NCI-H524 (cell line): ENCODE measurements at places on chromosomes 12 and 14.

DNA sequence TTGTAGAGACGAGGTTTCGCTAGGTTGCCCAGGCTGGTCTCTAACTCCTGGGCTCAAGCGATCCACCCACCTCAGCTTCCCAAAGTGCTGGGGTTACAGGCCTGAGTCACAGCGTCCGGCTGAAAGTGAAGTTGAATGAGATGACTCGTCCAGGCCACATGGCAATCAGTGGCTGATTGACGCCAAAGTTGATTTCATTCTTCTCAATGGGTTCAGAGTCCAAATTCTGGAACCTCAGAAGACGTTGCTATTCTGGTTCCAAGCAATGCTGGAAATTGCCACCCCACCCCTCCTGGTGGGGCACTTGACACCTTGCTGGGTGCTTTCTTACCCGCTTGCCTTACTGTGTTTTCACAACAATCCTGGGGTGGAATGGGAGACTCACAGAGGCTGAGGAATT lies 14.9 kb downstream of the ABCB9 start:
- DNase-seq, result no peak

DNA sequence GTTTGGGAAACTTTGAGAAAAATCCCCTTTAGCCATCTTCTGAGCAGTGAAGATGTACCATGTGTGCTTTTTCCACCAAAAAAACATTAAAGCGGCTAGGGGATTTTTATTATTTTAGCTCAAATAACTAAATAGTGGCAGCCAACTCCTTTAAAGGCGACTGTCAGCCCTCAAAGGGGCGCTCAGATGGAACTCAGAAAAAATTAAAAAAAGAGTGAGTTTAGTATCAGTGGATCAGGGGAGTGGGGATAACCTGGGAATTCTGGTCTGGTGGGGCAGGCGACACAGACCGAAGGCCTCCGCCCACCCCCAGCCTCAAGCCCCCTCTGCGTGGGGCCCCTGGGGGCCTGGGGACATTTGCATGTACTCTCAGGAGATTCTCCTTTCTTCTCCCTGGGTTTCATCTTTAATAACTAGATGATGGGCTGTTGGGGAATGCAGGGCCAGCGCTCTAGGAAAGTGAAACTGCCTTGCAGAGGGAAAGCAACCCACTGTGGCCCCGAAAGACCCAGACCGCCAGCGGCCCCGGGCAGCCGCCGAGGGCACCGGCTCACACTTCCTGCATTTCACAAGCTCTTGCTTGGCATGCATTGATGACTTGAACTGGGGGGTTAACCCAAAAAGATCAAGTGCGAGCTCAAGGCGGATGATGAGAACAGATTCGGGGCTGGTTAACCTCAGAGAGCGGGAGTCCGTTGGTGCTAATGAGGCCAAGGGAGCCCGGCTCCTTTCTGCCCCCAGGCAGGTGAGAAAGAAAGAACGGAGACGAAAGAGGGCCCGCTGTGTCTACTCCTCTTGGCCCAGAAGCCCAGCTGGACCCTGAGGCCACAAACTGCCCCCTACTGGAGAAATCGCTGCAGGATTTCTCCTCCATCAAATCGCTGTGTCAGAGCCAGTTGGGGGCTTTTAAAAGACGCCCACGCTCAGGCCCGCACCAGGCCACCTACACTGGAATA lies 7.3 kb upstream of the BATF start:
- DNase-seq, result no peak

- no peak for DNase-seq
Measured at GRCh38 chr12:66548338-66549049, 130.4 kb downstream of the GRIP1 start.

DNA sequence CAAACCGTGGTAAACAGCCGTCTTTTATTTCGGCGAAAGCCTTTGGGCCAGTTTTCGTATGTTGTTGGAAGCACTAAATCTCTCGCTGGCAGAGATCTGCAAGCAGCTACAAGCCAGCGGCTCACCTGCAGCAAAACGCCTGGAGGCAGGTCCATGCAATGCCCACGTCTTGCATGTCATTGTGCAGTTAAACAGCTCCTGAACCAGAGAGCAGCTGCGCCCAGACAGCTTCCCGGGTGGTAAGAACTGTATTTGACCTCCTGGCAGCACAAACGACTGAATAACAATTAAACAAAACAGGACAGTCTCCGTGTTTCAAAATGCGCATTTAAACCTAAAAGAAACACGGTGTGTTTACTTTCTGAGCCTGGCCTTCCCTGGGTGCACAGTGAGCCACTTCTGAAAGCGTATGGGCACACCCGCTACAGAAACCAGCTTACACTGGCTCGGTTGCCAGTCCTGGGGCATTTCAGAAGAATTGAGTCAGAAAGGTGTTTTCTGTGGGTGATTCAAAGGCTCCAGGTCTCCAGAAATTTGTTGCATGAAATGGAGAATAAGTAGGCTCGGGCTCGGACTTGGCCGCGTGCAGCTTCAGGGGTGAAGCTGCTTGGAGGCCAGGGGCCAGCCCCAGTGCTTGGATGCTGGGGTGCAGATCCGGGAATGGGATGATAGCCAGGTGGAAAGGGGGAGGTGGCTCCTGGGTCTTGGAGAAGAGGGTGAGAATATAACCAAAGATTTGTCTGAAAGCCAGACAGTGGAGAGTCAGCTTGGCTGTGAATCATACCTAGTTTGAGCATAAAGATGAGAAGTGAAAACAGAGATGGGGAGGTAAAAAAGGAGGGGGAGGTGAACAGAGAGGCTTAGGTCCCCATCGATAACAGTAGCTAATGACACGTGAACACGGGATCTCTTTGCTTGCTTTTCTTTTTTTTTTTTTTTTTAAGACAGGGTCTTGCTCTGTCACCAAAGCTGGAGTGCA lies 24.9 kb upstream of the FZD10 start:
- DNase-seq, result no peak

DNA sequence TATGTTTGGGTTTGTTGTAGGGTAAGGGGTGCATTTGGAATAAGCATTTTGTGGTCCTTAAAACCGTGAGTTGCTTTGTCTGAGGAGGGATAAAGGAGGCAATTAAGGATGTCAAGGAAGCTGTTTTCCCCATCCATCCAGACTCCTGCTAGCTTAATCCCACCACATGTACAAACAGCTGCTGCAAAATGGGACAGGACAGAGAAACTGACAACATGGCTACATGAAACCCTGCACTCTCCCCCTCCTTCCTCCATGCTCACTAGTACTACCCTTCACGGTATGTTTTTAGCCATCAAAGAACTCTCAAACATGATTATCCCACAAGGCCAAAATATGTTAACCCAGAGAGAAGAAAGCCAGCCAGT lies 20.6 kb downstream of the ST8SIA1 start:
- peak; percentile 91 for DNase-seq

- no peak for DNase-seq
Measured at GRCh38 chr12:114764510-114764909, 80.5 kb upstream of the TBX3 start.

- no peak for DNase-seq
Measured at GRCh38 chr14:35695647-35696046, 113.4 kb downstream of the RALGAPA1 start.

DNA sequence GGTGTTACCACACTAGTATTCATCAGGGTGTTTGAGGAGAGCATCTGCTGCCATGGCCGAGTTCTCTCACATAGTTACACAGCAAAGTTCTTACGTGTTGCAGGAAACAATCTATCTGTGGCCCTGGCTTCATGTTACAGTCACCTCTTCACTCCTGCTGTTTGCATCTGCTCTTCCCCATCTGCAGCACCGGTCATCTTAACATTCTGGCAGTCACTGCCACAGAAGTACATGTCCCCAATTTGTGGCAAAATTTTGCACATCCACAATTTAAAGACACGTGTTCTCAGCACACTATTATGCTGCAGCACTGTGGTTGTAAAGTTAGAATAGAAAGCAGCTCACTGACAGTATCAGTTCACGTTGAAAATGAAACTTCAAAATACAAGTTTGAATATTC lies 23.2 kb downstream of the MAPK1IP1L start:
- DNase-seq, result peak; percentile 47

- DNase-seq, result no peak
Measured at GRCh38 chr14:94880106-94880505, 110.2 kb upstream of the GSC start.

- no peak for DNase-seq
Measured at GRCh38 chr14:42555365-42555764, 948.7 kb downstream of the LRFN5 start.

GRCh38 chr14:100409651-100410050 lies 86.5 kb downstream of the SLC25A47 start:
- no peak for DNase-seq

GRCh38 chr12:78290606-78291345 lies 460.1 kb downstream of the NAV3 start:
- DNase-seq, result no peak

DNA sequence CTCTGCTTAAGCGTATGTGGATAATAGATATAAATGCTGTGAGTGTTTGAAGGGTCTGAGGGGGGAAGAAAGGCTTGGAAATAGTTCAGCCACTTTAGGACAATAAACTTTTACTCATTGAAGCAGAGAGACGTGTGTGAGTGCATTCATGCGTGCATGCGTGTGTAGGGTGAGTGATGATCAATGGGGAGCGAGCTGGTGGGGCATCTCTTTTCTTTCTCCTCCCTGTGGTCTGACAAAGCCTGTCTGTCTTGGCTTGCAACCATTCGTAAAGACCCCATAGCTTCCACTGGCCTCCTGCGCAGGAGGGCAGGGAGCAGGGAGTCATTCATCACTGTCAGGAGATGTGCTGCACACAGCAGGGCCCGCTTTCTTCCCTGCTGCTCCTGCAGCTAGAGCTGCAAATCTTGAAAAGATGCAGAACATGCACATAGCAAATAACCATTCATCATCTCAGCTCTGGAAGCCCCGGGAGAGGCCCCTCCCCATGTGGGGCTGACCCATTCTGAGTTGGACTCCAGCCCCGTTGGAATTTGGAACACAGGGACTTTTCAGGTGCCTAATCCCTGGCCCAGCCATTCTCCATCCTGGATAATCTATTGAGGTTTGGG lies 223.2 kb downstream of the PPM1H start:
- no peak for DNase-seq

GRCh38 chr12:2486796-2487195 lies 308.0 kb upstream of the FKBP4 start:
- no peak for DNase-seq

DNA sequence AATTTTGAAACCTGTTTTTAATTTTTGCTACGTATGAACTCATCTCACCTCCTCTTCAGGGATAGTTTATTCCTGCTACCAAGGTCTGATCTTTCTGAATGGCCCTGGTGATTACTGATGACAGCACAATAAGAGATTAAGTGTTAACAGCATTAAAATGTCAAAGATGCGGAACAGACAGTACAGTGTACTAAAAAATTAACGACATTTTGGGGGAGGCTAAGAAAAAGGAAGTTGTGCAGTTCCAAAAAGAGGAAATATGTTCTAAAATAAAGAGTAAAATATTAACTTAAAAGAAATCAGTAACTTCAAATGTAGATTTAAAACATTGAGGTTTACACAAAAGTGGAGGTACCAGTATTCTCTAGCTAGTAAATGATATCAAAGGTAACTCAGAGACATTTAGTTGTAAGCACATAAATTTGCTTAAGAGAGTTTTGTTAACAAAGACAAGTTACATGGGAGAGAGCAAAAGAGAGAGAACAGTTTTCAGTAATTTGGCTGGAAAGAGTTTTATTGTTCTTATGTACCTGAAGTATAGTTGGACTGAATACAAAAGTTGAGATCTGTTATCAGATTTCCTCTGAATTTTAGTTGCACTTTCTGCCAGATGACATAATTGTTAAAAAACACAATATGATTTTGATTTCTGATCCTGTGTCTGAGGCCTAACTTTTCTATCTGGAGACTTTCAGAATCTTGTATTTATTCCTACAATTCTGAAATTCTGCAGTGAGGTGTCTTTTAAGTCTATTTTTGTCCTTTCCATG lies 4.2 kb upstream of the CLECL1 start:
- no peak for DNase-seq

- no peak for DNase-seq
Measured at GRCh38 chr12:2528001-2528400, 266.8 kb upstream of the FKBP4 start.

- DNase-seq, result no peak
Measured at GRCh38 chr12:59695379-59695778, 99.5 kb downstream of the SLC16A7 start.

DNA sequence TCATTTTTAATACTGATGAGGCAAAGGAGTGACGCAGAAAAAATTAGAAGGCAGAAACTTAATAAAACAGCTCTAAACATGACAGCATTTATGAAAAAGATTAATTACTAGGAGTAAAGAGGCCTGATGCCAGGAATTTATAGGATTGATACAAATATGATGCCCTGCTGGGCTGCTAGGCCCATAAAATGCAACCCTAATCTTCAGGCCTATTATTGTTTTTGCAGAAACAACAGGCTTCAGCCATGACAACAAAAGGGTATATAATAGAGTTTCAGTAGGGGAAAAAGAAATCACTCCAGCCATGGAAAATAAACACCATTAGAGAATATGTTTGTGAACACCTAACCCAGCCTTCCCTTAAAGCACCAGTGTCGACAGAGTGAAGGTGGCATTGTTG lies 50.6 kb downstream of the OTX2 start:
- DNase-seq, result no peak

GRCh38 chr12:79552192-79552591 lies 138.6 kb downstream of the PAWR start:
- DNase-seq, result no peak

GRCh38 chr12:113244047-113244460 lies 22.8 kb downstream of the TPCN1 start:
- DNase-seq, result no peak

DNA sequence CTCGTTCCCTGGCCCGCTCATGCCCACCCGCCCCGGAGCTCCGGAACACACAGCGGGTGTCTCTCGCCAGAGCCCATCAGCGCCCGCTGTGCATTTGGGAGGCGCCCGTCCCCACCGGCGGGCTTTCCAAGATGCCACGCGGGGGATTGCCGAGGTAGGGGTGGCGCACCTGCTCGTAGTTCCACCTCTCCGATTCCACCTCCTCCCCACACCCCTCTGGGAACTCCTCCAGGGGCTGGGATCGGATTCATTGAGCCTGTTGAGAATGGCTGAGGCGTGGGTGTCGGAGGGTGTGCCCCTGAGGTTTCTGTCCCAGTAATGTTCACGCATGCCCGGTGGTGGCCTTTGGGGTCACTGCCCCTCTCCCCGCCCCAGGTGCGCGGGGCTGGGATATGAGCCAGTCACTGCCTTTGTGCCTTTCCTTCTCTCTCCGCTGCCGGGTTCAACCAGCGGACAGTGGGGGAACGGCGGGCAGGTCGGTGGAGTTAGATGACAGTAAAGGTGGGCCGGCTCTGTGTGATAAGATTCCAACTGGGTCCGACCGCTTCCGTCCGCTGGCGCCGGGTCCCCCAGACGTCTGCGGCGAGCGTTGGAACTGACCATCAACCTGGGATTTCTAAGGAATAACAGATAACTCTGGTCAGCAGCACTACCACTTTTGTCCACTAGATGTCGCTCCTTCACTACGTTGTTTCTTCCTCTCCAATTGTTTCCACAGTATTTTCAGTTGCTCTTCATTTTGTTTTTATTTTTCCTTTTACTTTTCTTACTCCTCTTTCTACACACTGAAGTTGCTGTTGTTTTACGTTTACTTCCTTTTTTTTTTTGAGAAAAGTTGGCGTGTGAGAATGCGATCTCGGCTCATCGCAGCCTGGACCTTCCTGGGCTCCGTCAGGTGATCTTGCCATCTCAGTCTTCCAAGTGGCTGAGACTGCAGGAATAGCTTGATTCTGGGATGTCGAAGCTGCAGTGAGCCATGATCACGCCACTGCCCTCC lies 178.1 kb upstream of the ALG10B start:
- peak; percentile 67 for DNase-seq

- DNase-seq, result no peak
Measured at GRCh38 chr14:87628129-87628528, 364.9 kb downstream of the GALC start.

GRCh38 chr12:59151243-59151642 lies 230.9 kb upstream of the LRIG3 start:
- DNase-seq, result no peak
